ENCODE measurements at places on chromosomes 12 and 14. TPM values are rescaled to one million over a fixed set of nuclear protein-coding genes. Genes with fewer than 3 reads are reported as not detected.

DNA sequence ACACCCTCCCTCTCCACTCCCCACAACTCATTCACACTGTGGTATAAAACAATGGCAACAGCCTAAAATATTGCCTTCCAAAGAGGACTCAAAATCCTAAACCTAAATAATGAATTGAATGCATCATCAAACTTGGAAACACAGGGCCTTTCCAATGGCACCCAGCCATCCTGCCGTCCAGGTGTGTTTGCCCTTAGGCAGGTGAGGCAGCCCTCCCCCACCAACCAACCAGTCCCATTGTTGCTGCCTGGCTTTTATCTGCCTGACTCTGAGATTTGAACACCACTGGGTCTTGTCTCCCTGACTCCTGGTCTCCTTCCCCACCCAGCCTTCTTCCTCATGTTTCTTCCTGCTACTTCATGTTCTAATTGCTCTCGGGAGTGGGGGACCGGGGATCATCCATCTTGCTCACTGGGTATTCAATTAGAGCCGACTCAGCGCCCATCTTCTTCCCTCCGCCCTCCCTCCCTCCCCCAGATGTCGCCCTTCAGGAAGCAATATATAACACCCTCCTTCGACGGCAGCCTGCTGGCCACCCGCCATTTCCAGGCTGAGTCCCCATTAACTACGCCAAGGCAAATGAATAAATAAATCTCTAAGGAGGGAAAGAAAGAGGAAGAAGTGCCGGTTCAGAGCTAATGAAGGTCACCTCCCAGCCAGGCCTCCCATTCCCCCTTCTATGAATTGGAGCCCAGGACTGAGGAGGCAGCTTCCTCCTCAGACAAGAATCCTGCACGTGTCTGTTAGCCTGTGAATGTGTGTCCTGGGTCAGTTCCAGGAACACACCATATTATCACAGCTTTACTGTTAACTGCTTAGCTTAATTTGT, 36.3 kb upstream of the NTF3 start:
- no peak overlapping the region for H3K4me3 ChIP-seq
- H3K36me3 ChIP-seq: no peaks in the 10 kb centered on the region
- no peak overlapping the region for H3K27ac ChIP-seq
- no peaks in the 10 kb centered on the region for H3K27me3 ChIP-seq

- no peaks in the 10 kb centered on the region for H3K4me1 ChIP-seq
- no peak for DNase-seq
- no peak overlapping the region for H3K4me3 ChIP-seq
- peaks cover 13% of the 10 kb centered on the region for H3K27me3 ChIP-seq
- no peaks in the 10 kb centered on the region for H3K36me3 ChIP-seq
- no peak overlapping the region for H3K27ac ChIP-seq
Observed at GRCh38 chr14:96748362-96748761, 48.8 kb upstream of the VRK1 start.

- H3K36me3 ChIP-seq: no peaks in the 10 kb centered on the region
- DNase-seq: peak; percentile 23
- H3K27ac ChIP-seq: no peak overlapping the region
- no peaks in the 10 kb centered on the region for H3K27me3 ChIP-seq
- H3K4me3 ChIP-seq: no peak overlapping the region
- H3K4me1 ChIP-seq: no peaks in the 10 kb centered on the region
Observed at GRCh38 chr14:99872786-99873440, 79.7 kb downstream of the EML1 start.

DNA sequence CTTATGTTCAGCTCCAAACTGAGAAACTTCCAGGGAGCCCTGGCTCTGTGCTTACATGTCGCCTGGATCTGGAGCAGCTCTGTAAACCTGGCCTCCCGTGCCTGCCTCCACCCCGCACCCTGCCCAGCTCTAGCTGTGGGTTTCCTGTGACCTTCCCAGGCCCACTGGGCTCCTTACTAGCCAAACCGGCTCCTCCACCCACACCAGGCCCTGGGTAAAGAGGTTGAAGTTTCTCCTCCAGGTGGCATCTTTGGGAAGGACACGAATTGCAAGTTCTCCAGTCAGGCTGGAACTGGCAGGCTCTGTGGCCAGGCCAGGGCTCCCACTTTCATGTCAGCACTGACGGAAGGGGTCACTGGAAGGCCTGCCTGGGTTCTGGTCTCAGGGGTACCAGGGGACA, 60.9 kb upstream of the ZFP36L1 start:
- no peaks in the 10 kb centered on the region for H3K36me3 ChIP-seq
- peaks cover 4% of the 10 kb centered on the region for H3K4me1 ChIP-seq
- no peak overlapping the region for H3K27ac ChIP-seq
- no peaks in the 10 kb centered on the region for H3K27me3 ChIP-seq
- H3K4me3 ChIP-seq: no peak overlapping the region

DNA sequence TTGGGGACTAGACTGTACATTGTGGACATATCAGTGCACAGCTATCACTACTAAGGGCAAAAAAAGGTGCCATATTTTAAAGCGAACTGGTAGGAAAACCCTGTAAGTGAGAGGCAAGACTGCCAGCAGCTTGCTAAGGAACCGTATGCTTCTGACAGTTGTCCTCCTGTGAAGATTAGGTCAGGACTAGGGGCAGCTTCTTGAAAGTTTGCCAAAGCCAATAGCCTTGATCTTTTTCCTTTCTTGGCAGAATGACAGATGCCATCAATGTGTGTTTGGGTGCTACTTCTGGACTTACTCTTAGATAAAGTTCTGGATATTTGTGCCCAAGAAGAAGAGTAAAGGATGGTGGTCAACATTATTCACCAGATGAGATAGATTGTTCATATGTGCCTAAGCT, 7.4 kb downstream of the DAAM1 start:
- H3K27ac ChIP-seq: no peak overlapping the region
- DNase-seq: no peak
- H3K4me1 ChIP-seq: peaks cover 4% of the 10 kb centered on the region
- no peak overlapping the region for H3K4me3 ChIP-seq
- H3K27me3 ChIP-seq: no peaks in the 10 kb centered on the region

DNA sequence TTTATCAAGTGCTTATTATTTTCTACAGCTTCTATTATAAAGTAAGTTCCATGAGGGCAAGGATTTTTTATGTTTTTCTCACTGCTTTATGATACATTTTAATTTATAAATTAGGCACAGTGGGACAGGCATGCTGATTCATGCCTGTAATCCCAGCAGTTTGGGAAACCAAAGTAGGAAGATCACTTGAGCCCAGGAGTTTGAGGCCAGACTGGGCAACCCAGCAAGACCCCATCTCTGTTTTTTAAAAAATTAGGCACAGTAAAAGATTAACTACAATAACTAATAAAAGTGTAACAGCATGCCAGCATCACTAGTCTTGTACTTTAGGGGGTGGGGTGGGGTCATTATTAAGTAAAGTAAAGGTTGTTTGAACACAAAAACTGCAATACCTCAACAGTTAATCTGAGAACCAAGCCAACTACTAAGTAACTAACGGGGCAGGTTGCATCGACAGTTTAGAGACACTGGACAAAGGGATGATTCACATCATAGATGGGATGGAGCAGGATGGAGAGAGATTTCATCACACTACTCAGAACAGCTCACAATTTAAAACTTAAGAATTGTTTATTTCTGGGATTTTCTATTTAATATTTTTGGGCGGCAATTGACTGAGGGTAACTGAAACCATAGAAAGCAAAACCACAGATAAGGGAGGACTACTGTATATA, 119.5 kb downstream of the PLEKHA5 start:
- H3K27me3 ChIP-seq: no peaks in the 10 kb centered on the region
- DNase-seq: no peak
- H3K27ac ChIP-seq: peak overlapping the region; percentile 34
- H3K36me3 ChIP-seq: peaks cover 4% of the 10 kb centered on the region

GRCh38 chr14:89912667-89913211, 41.8 kb downstream of the EFCAB11 start:
- no peaks in the 10 kb centered on the region for H3K36me3 ChIP-seq
- H3K27me3 ChIP-seq: no peaks in the 10 kb centered on the region
- no peak overlapping the region for H3K4me3 ChIP-seq
- peaks cover 39% of the 10 kb centered on the region for H3K4me1 ChIP-seq
- peak overlapping the region; percentile 87 for H3K27ac ChIP-seq
- DNase-seq: peak; percentile 92

DNA sequence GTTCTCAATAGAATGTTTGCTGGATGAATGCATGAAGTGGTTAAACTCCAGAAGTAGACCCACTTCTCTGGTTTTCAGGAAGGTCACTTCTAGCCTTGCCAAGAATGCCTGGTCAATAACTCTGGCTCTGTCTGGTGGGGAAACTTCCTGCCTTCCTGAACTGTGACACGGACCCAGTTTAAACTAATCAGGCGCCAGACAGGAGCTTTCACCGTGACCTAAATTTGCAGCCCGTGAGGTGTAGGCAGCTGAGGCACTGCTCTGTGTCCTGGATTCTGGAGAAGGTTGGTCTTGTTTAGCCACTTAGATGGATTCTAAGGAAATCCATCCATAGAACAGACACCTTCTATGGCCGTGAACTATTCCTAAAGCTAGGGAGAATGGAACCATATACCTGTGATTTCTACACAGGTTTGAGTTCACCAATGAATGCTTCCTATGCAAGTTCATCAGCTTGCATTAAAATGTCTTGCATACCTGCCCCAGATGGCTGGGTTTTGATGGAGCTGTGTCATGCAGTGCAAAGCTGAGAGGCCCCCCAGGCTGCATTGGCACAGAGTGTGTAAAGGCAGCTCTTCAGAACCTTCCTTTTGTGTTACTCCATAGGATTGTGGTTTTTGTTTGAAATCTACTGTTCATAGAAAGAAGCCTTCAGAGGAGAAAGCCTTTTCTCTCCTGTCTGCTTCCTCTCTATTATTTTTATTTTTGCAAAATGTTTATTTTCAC, 4.4 kb downstream of the CHST11 start:
- H3K4me1 ChIP-seq: peaks cover 20% of the 10 kb centered on the region
- no peak overlapping the region for H3K4me3 ChIP-seq
- no peak for DNase-seq
- H3K27me3 ChIP-seq: no peaks in the 10 kb centered on the region
- no peak overlapping the region for H3K27ac ChIP-seq
- H3K36me3 ChIP-seq: no peaks in the 10 kb centered on the region

DNA sequence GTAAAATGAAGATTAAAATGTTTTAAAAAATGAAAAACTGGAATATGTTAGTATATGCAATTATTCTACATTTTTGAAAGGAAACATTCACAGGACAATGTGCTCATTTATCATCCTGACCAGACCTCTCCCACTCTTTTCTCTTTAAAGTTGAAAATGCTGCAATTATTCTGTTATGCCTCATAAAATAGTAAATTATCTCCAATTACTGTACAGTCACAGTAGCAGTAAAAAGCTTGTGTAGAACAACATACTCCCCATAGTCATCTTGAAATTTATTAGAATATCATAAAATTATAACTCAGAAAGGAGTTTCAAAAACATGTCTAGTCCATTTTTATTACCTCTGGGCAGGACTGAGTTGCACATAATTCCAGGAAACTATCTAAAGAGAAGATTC, 250.3 kb downstream of the SYT1 start:
- H3K4me1 ChIP-seq: no peaks in the 10 kb centered on the region
- no peak for DNase-seq
- H3K4me3 ChIP-seq: no peak overlapping the region

DNA sequence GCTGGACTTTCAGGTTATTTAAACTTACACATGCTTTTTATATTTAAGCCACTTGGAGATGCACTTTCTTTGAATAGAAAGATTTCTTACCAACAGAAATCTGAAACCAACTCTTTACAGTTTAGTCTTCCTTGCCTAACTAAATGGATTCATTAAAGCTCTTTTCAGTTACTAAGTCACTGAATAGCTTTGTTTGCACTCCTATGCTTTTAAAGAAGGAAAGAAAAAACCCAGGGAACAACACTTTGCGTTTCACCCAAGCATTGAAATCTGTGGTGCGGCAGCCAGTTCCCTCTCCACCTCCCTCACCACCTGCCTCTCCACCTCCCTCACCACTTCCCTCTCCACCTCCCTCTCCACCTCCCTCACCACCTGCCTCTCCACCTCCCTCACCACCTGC, 70.3 kb downstream of the RIMBP2 start:
- no peak overlapping the region for H3K4me3 ChIP-seq
- no peak for DNase-seq
- no peaks in the 10 kb centered on the region for H3K4me1 ChIP-seq
- no peaks in the 10 kb centered on the region for H3K27me3 ChIP-seq
- no peak overlapping the region for H3K27ac ChIP-seq

- no peaks in the 10 kb centered on the region for H3K36me3 ChIP-seq
- DNase-seq: no peak
- no peak overlapping the region for H3K4me3 ChIP-seq
- H3K27ac ChIP-seq: no peak overlapping the region
- peaks cover 18% of the 10 kb centered on the region for H3K4me1 ChIP-seq
- no peaks in the 10 kb centered on the region for H3K27me3 ChIP-seq
Observed at GRCh38 chr14:68011406-68012028, 191.9 kb downstream of the RAD51B start.

DNA sequence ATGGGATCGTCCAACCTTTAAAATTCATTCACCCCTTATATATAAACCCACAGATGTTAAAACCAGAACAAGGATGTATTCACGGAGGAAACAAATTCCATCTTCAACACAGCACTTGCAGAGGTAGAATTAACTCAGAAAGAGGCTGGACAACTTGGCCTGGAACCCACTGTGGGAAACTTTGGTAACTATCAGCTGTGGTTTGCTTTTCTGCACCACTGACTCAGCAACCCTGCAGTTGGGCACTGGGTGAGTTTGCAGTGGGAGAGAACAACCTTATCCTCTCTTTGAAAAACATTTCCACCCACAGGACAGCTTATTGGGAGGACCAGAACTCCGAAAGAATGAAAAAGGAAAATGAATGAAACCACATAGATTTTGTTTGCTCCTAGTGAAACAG, 66.3 kb downstream of the ZNF664 start:
- H3K4me1 ChIP-seq: peaks cover 20% of the 10 kb centered on the region
- no peaks in the 10 kb centered on the region for H3K36me3 ChIP-seq
- no peak overlapping the region for H3K4me3 ChIP-seq
- H3K27me3 ChIP-seq: no peaks in the 10 kb centered on the region

Gene ACYP1
- 4.7 TPM for total RNA-seq

Gene RNASE3
- total RNA-seq: not detected

Gene KRT71
- total RNA-seq: not detected

Gene DNAH10
- 0.72 TPM for total RNA-seq

Gene MGP
- total RNA-seq: 16.8 TPM

Gene MDGA2
- not detected for total RNA-seq

Gene ADAM20
- total RNA-seq: 1.5 TPM

Gene CABP1
- total RNA-seq: not detected

Gene RPL10L
- total RNA-seq: not detected

Gene TMEM179
- total RNA-seq: not detected

Gene TESPA1
- total RNA-seq: not detected
